ENCODE measurements at places on chromosomes 12 and 14.

DNA sequence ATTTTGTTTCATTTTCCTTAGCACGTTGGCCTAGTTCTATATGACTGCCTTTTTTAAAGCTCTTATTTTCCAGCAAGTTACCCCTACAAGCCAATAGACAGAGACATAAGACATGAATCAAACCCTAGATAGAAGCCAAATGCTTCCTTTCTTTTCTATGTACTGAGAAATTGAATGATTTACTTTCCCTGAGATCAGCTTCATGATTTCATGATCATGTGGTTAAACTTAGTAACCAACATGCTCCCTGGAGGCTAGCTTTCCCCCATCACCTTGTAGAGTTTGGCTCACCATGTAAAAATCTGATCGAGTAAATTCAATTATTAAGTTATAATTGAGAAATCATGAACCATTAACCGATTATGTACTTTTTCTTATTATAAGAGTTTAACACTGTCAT is 148.1 kb upstream of the LRIG3 start:
- no peak for DNase-seq

GRCh38 chr12:57628280-57629191 is 4.5 kb downstream of the B4GALNT1 start:
- DNase-seq: no peak

GRCh38 chr12:910416-910815 is 39.1 kb downstream of the RAD52 start:
- no peak for DNase-seq

- DNase-seq: no peak
These were observed 336.4 kb upstream of the NAV3 start for GRCh38 chr12:77494296-77494695.

DNA sequence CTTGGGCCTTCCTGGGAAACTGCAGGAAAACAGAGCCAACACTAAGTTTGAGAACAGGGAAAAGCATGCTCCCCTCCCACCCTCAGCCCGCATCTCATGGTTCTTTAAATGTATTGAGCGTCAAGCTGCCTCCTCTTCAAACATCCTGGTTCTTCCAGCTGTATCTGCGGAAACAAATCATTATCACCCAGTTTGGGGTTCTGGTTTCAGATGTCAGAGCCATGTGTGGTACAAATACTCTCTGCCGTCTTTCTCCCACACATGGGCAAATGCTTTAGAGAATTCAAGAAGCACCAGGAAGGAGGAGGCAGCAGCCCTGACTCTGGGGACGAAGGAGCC is 29.1 kb downstream of the JDP2 start:
- no peak for DNase-seq

DNA sequence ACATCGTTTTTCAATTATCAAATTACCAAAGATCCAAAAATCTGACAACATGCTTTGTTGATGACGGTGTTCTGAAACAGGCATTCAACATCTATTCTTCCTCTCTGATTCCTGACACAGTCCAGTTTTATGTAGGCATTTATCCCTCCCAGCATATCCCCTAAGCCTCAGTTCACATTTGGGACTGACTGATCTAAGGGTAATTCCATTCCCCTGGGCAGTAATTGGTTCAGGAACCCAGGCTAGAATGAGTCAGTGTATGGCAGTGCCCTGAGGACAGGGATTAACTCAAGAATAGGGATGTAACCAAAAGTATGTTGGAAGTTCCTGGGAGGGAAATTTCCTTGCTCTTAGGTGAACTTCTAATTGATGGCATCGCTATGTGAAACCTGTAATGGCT is 10.3 kb upstream of the PCNX1 start:
- DNase-seq: no peak

DNA sequence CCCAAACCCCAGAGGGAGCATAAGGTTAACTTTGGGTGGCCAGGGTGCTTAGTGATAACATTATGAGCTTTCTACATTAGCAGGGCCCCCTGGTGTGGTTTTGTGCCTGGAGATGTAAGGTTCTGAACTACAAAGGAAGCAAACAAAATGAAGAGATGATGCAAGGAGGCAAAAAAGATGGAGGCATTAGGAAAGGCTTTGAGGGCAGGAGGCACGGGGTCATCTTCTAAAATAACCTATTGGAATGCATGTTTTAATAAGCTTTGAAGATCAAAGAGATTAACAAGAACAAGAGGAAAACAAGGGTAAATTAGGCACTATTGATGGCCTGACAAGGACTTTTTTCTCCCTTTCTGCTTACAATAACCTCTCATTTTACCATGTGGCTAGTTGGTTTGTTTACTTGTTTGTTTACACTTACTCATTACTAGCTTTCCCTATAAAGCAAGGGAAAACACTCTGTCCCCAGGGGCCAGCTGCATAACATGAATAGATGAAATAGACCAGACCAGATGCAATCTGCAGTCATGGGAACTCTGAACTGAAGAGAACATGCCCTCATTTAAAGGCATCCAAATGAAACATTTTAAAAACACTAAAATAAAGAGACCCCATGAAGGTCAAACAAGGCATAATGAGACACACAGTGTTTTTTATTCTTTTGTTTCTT is 390.3 kb downstream of the DIO2 start:
- no peak for DNase-seq

GRCh38 chr12:132610051-132610759 is at the start of gene LRCOL1:
LRCOL1 (minus strand) TSS chr12:132610582; CDS start chr12:132606251, 4,331 bp downstream.
- DNase-seq: peak; percentile 90

GRCh38 chr12:120439646-120440247 is 1.8 kb downstream of the COX6A1 start:
- peak; percentile 54 for DNase-seq

DNA sequence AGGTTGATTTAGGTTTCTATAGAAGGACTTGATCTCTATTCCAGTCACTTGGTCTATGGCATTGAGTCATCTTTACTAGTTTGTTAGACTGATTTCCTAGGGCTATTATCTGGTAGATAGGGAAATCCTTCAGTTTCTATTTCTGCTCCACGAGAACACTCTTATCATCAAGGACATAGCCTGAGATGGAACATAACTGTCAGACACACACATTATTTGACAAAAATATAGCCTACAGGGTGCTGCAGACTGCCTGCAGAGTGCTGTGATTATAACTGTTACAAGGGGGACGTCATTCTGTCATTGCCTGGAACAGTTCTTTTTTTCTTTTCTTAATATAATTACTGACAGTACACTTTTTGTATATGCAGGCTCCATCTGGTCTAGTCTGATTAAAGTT is 82.0 kb downstream of the TMEM117 start:
- no peak for DNase-seq

DNA sequence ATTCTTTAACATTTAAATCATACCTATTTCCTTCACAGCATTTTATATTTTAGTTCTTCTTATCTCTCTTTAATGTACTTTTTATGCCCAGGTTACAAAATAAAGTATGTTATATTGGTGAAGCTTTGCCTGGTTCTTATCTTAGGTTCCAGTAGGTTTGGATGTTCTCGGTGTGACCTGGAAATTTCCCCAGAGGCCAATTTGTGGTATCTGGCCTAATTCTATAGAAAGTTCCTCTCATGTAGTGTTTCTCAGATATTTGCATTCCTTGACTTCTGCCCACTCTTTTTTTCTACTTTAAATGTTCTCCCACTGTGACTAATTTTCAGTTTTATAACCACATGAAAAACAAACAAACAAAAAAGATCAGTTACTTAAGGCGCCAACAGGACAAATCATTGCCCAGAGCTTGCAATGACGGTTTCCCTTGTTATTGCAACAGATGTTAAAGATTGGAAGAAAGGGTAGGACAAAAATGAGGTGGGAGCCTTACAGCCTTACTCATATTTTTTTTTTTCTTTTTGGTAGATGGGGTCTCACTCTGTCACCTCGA is 41.2 kb upstream of the PPM1H start:
- no peak for DNase-seq

DNA sequence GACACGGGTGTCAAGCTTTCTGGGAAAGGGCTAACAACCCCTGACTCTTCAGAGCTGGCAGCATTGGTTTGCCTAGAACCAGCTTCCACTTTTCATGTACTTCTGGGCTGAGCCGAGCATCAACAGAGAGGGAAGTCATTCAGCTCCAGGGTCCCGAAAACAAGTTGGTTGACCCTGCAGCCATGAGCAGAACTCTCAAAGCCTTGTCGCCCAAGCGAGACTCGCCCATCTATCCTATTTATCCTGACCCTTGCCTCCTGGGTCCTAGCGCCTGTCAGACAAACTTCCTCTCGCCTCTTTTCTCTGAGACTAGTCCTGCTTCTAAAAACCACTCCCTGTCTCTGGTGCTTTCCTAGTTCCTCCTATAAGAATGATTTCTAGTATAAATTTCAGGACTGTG is 47.9 kb downstream of the ASCL4 start:
- DNase-seq: no peak

GRCh38 chr14:59265808-59266207 is 77.3 kb downstream of the DAAM1 start:
- no peak for DNase-seq

DNA sequence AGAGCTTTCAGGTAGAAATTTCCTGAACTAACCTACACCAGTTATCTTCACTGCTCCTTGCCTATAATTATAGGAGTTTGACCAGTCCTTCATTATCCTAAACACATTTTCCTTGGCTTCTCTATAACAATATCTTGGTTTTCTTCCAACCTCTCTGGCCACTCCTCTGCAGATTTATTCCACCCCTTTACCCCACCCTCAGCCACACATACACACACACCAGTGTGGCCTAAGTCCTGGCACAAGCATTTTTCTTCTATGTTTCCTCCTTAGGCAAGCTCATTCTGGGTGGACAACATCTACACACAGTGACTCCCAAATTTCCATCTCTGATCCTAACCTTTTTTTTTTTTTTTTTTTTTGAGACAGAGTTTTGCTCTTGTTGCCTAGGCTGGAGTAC is 25.1 kb downstream of the CDK17 start:
- no peak for DNase-seq

DNA sequence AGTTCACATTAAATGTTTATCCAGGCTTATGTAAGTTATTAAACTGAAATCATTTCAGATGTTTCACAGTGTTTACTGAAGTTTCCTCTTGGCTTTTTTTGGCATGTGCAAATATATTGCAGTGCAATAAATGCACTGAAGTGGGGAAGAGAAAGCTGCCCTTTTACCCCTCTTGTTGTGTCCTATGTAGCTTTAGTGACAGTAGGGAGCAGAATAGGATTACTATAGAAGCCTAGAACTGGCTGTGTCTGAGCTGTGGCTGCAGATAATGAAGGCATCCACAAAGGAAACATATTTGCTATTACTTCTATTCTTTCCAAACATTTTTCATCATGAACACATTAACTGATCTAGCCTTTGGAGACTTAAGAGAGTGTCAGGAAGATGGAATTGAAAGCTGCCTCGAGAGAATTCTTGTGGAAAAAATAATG is 24.1 kb upstream of the CNTN1 start:
- DNase-seq: no peak

- DNase-seq: peak; percentile 77
These were observed 32.6 kb upstream of the PLEKHG3 start for GRCh38 chr14:64671591-64671990.

DNA sequence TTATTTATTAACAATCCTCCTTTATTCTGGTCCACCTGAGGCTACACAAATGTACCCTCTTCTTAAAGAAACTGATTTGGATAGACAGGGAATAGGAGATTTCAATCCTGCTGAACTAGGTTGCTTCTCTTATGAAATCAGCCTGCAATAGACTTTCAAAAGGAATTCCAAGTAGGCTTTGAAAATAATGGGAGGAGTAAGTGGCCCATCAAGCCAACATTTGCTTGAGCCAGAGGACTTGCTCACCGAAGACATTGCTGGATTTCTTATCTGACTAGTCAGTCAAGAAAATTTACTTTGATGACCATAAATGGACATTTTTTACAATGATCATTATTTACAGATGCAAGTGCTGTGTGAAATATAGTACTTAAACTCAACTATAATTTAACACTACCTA is 82.8 kb upstream of the RASSF8 start:
- DNase-seq: no peak
